ENCODE measurements at places on chromosomes 2 and 18.

DNA sequence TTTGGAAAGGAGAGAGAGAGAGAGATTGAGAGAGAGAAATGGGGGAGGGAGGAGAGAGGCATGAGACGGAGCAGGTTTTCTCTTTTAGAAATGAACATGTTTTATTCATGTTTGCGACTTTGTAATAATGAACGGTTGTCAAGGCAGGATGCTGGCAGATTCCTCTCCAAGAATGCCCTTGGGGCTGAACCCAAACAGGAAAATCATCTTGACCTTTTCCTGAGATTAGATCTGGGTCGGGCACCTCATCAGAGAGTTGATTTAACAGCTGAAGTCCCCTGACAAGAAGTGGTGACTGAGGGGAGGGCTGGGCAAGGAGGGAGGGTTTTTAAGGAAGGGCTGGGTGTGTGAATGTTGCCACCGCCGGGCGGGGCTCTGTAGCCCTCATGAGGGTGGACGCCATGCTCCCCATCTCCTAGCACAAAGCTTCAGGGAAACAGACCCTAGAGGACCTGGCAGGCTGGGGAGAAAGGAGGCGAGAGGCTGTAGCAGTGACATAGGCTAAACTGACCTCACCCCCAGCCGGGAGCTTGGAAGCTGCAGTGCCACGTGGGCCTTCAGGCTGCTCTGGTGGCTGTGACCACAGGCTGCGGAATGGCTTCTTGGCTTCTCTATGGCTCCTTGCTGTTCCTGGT, 60.0 kb downstream of the LIPG start:
- no peak for DNase-seq

- DNase-seq: no peak
These were observed 22.8 kb upstream of the LRP1B start for GRCh38 chr2:142153601-142154000.

GRCh38 chr2:71070294-71071093, 2.0 kb downstream of the NAGK start:
- DNase-seq: no peak

GRCh38 chr2:41735476-41735875, 312.3 kb upstream of the PKDCC start:
- DNase-seq: no peak

DNA sequence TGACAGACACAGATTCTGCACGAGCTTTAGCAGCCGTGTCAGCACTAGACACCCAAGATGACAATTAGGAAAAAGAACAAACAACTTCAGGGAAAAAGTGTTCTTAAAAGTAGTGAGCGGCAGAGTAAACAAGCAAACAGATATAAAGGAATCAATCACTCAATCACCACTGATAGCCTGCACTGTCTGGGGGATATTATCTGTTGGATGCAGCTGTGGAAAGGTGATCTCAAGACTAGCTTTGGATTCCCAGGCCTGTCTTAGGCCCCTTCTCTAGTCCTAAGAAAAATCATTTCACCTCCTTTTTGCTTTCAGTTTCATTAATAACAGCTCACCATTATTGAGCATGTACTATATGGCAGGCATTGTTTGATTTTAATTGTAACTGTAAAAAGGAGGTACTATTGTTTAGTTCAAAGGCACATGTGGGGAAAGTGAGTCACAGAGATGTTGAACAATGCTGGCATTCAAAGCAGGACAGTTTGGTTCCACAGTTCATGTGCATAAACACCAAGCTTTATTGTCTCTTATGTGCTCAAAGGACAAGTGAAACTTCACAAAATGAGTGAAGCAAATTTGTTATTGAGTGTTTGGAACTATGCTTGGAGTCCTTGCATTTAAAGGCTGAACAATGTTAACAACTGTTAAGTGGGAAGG, 147.3 kb upstream of the TCF4 start:
- DNase-seq: no peak

GRCh38 chr2:155645791-155646190, 686.7 kb downstream of the NR4A2 start:
- no peak for DNase-seq

GRCh38 chr18:54240629-54241107, 16.2 kb upstream of the MBD2 start:
- DNase-seq: no peak

DNA sequence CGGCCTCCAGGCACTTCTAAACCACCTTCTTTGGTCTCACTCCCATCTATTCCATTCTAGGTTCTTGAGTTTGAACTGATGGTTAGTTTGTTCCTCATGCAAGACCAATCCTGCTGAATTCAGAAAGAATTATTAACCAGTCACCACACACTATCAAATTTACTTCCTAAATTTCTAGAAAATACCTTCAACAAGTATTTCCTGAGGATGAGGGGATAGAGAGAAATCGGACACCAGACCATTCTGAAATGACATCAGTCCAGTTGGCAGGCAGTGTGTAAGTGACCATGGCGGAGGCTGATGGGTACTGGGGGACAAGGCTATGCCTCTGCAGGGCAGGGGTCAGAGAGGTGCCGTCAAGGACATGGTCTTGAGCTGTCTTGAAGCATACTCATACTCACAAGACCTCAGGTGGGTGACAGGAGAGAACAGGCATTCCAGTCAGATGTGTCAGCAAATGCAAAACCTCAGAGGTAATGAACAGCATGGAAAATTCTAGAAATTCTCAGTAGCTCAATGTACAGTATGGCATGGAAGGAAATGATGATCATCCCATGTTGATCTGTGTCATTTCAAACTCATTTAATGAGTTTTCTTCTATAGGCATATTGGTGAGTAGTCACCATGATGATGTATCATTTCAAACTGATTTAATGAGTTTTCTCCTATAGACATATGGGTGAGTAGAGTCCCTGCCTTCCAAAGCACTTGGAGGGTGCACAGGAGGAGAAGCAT, 119.6 kb downstream of the DDX1 start:
- DNase-seq: no peak

DNA sequence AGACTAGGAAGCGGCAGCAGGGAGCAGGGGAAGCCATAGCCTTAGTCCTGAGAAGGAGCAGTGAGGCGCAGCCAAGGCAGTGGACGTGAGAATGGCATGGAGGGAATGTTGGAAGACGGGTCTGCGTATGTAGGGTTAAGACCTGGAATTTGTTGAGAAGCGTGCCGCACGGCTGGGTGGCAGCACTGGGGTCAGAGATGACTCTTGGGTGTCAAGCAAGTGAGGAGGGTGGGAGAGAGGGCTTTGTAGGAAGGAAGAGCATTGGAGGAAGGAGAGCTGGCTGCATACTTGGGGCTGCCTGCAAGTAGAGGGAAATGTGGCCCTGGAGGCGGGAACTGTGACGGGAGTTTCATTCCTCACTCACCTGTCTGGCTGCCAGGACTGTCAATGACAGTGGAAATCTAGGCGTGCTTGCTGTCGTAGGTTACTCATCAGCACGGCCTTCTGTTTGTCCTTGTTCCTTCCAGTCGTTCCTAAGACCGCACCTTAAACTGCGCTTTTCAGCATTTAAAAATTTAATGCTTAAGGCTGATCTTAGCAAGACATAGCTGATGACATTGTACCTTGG, 108.0 kb downstream of the ITGB1BP1 start:
- no peak for DNase-seq

- no peak for DNase-seq
These were observed 43.2 kb upstream of the PSME4 start for GRCh38 chr2:54013996-54014395.

DNA sequence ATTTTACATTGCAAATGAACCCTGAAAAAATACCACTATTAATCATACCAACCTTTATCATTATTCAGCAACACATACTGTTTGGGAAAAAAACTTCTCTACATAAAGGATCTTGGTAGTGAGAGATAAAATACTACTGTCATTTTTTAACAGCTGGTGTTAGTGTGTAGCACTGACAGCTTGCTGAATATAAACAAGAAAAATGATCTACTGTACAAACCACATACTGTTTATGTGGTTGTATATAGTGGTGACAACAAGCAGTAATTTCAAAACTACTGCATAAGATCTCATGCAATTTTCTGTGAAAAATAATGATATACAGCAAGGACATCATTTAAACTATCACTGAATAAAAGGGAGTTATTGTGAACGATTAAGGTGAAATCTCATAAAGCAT, 601.2 kb downstream of the LRP1B start:
- DNase-seq: no peak

- no peak for DNase-seq
These were observed 117.1 kb downstream of the ZFP36L2 start for GRCh38 chr2:43109261-43109743.

DNA sequence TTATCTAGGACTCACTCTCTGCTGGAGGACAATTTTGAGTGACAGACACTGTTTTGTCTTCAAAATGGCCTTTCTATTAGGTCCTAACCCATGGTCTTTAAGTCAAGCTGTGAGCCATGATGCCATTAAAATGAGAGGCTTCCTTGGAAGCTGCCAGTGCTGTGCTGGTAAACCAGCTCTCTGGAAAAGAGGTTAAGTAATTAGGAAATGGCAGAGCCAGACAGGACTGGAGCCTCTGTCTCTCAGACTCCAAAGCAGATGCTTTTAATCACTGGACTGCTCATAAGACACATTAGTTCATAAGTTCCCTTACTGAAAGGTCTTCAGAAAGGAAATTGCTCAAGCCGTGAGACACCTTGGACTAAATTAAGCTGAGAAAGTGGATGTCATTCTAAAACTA, 25.8 kb upstream of the LHCGR start:
- DNase-seq: no peak

- no peak for DNase-seq
These were observed 42.6 kb upstream of the RAPGEF4 start for GRCh38 chr2:172693037-172693436.

- no peak for DNase-seq
These were observed 369.0 kb downstream of the EPHA4 start for GRCh38 chr2:221203125-221203524.

- no peak for DNase-seq
These were observed 630.4 kb downstream of the STK39 start for GRCh38 chr2:167616997-167617396.

GRCh38 chr2:1360557-1361250, 52.6 kb upstream of the TPO start:
- DNase-seq: no peak

DNA sequence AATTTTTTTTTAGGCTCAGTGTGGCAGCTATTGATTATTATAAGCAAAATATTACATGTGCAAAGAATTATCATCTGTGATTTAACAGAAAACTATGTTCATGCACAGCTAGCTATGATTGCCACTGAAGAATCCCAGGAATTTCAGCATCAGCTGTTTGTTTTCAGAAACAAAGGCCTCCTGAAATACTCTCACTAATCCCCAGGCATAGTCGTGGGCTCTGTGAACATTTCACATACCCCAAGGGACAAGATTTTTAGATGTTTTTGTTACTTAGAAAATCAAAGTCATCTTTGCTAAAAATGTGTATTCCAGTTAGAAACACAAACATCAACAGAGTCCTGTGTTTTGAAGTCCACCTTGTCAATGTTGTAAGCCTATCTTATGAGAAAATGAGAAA, 156.1 kb downstream of the MYO1B start:
- DNase-seq: no peak

- DNase-seq: no peak
These were observed 233.2 kb downstream of the SLC8A1 start for GRCh38 chr2:40218679-40219078.

DNA sequence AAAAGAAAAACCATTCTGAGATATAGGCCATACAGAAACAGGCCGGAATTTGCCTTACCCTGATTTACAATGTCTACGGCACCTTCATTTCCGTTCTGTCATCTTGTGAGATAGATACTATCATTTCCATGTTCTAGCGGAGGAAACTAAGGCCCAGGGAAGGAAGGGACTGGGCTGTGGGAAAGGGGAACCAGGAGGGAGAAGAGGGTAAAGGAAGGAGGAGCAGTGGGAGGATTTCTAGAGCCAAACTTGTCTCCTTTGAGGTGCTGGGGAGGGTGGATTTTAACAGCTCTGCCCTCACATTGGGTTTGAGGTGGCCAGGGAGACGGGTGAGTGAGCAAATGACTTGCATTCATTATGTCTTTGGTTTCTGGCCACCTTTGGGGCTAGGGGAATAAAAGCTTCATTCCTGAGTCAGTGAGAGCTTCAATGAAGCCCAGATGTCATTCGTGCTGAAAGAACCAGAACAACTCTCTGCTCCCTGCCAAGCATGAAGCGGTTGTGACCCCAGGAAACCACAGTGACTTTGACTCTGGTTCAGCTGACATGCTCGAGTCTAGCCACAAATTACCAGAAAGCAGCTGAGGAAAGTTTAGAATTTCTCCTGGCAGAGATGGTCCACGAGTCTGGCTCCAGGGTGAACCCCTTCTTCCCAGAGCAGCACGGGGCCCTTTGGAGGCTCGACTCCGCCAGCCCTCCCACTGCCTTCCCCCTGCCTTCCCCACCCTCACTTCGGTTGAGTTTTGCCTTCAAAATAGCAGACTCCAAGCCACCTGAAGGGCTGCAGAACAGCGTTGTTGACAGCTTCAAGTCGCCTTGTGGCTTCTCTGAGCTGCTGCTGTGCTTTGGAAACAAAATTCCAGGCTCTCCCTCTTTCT, 3.8 kb downstream of the ACTG2 start:
- DNase-seq: no peak

- DNase-seq: no peak
These were observed 6.6 kb downstream of the NR4A2 start for GRCh38 chr2:156325688-156326525.

DNA sequence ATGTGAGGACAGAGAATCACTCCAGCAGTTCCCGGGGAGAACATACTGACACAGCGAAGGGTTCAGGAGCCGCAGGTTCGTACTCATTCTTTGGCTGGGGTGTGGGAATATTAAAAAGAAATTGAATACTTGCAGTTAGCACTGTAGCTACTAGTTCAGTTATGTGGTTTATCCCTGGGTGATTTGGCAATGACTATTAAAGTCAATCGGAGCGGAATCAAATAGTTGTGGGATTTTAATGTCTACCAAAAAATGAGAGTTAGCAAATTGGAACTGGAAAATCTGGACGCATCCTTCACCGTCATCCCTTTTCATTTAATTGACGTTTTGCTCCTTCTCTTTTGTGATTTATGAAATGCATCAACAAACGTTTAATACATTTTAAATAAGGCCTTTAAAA, 50.8 kb downstream of the GBX2 start:
- no peak for DNase-seq

GRCh38 chr18:12838178-12838634, 45.8 kb downstream of the PTPN2 start:
- DNase-seq: no peak

GRCh38 chr2:227876300-227876801, 4.9 kb downstream of the DAW1 start:
- no peak for DNase-seq

- peak; percentile 16 for DNase-seq
These were observed 150.7 kb downstream of the RAB3GAP1 start for GRCh38 chr2:135202751-135203150.

DNA sequence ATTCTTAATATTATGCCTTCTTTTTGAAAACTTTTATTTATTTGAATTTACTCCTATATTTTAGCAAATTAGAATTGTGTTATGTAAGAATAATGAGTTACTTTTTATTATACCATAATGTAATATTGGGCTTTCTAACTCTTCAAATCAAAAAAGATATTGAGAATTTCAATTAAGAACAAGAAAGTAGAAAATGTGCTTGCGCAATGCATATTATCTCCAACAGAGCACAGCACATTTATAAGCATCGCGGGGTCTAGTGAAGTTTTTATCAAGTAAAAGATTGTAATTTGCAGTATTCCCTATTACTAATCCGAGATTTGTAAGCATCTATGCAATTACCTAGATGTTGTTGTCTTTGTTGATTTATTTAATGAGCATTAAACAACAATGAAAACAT, 829.1 kb upstream of the CNTNAP5 start:
- no peak for DNase-seq

GRCh38 chr18:67417864-67418523, 98.5 kb downstream of the DSEL start:
- no peak for DNase-seq

GRCh38 chr2:169301596-169302335, 60.6 kb downstream of the LRP2 start:
- DNase-seq: no peak
